ENCODE measurements at places on chromosomes 7 and 10. TPM values are rescaled to one million over a fixed set of nuclear protein-coding genes. Genes with fewer than 3 reads are reported as not detected.

- no peak for DNase-seq
These were observed 12.5 kb upstream of the LIPK start for GRCh38 chr10:88693392-88694020.

- DNase-seq = no peak
These were observed 102.3 kb upstream of the PPIF start for GRCh38 chr10:79244841-79245504.

DNA sequence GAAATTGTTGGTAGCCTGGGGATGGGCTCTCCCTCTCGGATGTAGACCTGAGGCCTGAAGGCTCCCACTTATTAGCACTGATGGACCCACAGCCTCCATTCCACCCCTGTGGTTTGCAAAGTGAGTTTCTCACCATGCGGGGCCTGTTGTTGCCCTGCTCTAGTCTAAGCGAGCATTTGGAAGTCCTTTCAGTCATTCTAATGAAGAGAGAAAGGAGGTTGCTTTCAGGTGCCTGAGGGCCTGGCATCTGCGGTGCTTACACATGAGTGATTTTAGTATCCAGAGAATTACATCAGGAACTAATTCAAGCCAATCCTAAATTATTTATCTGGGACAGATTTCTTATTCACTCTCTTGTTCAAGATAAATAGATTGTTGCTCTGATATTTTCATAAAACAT lies 61.6 kb downstream of the NAMPT start:
- no peak for DNase-seq

DNA sequence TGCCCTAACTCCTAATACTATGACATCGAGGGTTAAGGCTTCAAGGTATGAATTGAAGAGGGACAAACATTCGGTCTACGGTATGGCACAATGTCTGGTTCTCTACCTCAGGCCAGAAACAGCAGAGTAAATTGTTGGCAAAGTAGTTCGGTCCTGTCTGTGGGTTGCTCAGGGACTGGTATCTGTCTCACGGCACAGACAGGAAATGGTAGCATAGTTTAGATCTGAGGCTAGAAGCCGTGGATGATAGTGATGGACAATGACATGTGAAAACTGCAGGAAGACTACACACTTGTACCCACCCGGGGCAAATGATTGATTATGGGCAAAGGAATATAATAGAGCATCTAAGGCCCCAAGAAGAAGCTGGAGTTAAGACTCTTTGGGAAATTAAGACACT lies 106.2 kb downstream of the TWIST1 start:
- no peak for DNase-seq

DNA sequence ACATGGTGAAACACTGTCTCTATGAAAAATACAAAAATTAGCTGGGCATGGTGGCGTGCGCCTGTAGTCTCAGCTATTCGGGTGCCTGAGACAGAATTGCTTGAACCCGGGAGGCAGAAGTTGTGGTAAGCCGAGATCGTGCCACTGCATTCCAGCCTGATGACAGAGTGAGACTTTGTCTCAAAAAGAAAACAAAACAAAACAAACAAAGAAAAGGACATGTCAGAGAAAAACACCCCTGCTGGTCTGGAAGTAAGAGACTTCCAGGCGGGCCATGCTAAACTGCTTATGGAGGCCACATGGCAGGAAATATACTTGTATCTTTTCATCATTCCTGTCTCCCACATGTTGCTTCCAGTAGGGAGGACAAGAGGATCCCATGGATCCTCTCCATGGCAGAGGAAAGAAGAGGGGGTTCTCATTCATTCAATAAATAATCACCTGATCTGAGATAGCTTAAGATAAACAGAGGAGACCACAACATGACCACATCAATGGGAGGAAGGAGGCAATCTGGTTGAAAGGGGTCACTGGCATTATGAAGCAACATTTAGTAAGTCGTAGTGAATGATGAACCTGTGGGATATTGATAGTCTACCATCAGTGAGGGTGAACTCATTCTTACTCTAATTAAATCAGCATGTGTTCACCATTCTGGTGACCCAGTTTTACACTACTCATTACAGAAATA lies 60.5 kb upstream of the ZNF138 start:
- no peak for DNase-seq

DNA sequence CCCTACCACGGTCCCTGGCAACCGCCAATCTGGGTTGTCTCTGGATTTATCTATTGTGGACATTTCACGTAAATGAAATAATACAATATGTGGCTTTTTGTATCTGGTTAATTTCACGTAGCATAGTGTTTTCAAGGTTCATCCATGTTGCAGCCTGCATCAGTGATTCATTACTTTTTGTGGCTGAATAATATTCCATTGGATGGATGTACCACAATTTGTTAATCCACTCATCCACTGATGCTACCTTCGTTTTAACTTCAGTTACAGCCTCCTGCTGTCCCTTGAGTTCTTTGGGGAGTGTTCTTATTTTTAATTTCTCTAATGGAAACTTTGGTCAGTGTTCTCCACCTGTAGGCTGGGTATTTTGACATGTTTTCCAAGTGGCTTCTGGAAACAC lies 49.5 kb downstream of the GRK5 start:
- no peak for DNase-seq

DNA sequence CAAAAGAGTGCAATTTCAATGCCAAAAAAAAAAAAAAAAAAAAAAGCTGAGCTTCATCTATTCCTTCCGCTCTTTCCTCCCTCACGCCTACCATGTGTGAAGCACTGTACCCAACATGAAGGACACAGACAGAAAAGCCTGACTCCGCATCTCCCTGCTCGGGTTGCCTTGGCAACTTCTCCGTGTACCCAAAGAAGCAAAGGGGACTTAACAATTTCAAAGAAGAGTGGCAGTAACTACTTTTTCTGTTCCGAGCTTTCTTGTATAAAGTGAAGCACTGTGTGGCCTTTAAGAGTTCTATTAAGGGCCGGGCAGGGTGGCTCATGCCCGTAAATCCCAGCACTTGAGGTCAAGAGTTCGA lies 177.7 kb downstream of the PRKCQ start:
- no peak for DNase-seq

DNA sequence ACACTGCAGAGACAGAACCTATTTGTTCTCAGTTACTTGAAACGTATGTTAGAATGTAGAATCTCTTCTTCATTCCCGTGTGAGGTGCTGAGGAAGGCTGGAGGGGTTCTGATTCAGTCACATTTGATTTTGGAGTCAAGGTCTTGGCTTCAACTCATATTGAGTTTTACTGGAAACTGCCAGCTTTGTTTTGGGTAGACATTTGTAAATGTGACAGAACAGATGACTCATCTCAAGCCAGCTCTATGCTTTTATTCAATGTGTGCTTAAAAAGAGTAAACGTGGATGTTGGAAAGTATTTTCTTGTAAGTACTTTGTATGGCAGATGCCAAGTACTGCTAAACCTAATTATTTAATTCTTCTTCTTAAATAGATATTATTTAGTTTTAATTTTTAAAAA lies 780.8 kb upstream of the C7orf33 start:
- DNase-seq = no peak

DNA sequence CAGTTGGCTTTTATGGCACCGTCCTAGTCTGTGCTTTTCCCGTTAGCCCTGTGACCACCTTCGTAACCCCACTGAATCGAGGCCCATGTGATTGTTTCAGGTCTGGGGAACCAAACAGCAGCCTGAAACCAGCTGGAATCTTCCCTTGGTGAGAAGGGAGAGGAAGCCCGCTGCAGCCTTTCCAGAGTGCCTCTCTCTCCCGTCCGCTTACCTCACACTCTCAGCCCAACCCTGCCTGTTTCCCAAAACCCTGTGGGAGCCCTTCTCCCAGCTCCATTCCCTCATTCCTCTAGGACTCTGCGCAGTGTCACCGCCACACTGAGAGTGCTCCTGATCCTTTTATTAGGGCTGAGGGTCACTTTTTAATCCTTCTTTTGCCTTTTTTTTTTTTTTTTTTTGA lies 139.6 kb downstream of the WDR37 start:
- DNase-seq = no peak

DNA sequence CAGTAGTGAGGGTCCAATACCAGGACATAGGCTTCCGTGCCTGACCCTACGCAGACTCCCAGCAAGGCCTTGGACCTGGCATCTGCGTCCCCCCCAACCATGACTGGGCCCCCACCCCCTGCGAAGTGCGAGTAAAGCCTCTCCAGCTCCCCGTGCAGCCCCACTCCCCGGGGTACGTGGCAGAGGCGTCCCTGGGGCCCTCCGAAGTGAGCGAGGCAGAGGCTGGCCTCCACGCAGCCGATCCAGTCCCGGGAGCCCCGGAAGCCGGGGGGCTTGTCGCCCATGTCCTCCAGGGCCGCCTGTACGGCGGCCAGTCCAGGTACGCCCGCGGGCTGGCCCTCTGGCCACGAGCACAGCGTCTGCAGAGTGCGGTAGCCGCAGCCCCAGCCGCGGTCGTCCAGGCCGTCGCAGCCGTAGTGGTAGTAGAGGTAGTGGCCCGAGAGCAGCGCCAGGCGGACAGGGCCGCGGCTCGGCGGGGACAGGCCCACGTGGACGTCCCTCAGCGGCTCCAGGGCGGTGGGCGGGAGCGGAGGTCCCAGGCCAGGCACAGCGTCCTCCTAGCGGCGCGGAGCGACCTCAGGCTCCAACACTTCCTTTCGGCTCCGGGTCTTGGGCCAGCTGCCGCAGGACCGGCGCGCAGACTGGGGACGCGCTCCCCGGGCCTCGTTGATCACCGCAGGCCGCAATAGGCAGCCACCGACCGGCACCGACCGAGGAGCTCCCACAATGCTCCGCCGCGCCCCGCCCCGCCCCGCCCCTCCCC lies at the start of gene UFSP1:
UFSP1 (minus strand) TSS at position 728 of the 763 bp plus-strand sequence; CDS start at position 284, 444 bp downstream.
- no peak for DNase-seq

DNA sequence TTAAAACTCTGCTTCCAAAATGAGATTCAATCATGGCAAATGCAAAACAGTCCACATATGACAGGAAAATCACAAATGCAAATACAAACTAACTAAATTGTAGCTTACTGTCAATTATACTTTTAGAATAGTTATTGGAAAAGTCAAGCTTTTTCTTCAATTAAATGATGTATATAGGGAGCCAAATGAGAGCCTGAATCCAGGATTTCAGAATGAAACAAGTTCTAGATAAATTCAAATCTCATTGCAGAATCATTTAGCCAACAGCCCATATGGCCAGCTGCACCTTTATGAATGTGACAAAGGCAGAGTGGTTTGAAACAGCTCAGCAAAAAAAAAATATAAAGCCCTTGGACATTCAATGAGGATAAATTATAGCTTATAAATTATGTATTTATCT lies 82.2 kb upstream of the SCIN start:
- no peak for DNase-seq

Gene ZPBP
- not detected for total RNA-seq

Gene TFAM
- total RNA-seq = 41.6 TPM

Gene IMPDH1
- 30.4 TPM for total RNA-seq

Gene KCND2
- total RNA-seq = 2.6 TPM

Gene HECTD2
- 19.7 TPM for total RNA-seq
